ENCODE measurements at places on chromosomes 11 and 22.
A peak's percentile ranks its signal among the peaks of the same experiment; 100 is the strongest.

DNA sequence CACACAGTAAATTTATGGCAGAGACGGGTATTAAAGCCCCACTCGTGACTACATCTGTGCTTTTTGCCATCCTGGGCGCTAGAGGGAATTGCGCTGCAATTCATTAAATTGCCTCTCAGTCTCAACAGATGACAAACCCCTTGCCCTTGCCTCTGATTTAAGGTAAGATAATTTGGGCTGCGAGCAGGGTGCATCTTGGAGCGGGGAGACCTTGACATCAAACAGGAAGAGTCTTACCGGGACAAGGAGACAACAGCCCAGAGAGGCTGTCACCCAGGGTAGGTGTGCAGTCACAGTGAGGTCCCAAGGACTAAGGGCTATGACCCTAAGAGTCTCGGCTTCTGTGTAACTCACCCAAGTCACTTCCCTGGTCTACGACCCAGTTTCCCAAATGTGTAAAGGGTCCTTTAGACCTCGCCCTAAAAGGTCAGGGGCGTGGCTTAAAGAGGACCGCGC is 449 bp upstream of the TOM1 start:
- DNase-seq = no peak

- DNase-seq = no peak
Measured at GRCh38 chr11:60848714-60849151, 6.8 kb downstream of the CCDC86 start.

DNA sequence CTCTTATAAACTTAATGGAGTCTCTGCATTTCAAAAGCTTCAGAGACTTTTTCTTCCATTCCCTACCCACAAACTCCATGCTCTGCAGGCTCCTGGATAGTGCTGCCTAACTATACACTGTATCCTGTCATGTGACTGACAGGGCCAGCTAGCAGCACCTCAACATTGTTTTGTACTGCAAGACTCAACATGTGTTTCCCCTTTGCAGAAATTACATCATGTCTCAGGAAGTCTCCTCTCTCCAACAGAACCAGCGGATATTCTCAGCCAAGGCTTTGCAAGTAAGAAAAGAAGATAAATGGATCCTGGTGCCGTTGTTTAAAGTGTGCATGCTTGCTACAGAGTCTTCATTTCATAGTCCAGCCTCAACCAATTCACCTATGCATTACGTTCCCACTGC is 164.0 kb upstream of the UBASH3B start:
- DNase-seq = peak; percentile 9

- DNase-seq = no peak
Measured at GRCh38 chr11:4665424-4665823, 21.6 kb downstream of the OR51E1 start.

- DNase-seq = no peak
Measured at GRCh38 chr11:48095779-48096470, 115.6 kb downstream of the PTPRJ start.

GRCh38 chr11:134577751-134578395 is 165.8 kb upstream of the B3GAT1 start:
- no peak for DNase-seq

GRCh38 chr11:65932558-65932919 is 12.7 kb upstream of the TSGA10IP start:
- no peak for DNase-seq

- peak; percentile 78 for DNase-seq
Measured at GRCh38 chr11:133162227-133162626, 370.1 kb downstream of the OPCML start.

DNA sequence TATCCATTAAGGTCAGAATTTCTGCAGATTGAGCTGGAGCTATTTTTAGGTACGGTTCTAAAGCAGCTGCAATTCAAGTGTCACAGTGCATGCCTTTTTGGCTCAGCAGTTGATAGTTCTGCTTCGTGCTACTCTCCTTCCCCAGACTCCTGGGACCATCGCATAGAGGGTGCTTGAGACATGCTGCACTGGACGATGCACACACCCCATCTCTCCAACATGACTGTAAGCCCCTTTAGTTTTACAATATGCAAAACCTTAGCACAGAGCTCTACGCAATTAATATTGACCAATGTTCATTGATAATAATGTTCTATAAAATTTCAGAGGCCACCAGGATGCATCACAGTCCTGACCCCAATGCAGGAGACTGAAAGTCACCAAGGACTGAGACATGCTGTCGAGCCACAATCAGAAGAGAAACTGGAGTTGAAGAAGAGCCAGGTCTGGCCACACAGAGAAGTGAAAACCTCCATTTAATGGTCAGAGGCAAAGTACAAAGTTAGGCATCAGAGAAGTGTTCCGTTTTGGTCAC is 120.9 kb upstream of the ZC3H12C start:
- no peak for DNase-seq

DNA sequence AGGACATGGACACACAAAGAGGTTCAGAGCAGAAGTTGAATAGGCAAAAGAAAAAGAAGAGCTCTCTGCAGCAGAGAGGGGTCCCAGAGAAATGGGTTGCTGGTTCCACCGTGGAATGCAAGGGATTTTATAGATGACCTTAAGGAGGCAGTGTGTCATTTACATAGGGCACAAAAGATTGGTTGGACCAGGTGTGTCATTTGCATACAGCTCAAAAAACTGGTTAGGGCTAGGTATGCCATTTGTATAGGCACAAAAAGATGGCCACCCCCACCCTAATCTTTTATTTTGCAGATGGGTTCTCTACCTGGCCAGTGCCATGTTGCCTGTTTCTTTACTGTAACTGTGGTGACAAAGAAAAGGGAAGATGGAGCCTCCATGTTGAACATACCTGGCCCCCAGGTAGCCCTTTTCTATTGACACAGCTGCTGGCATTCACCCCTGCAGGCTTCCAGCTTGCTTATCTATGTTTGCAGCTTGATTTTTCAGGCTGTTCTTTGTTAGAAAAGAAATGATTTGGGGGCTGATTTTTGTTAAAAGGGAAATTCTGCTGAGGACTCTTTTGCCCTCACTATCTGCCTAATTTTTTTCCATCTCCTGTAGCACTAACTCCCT is 3.1 kb upstream of the CAVIN3 start:
- no peak for DNase-seq

- DNase-seq = peak; percentile 76
Measured at GRCh38 chr11:105027678-105028077, 4.7 kb upstream of the CASP5 start.

DNA sequence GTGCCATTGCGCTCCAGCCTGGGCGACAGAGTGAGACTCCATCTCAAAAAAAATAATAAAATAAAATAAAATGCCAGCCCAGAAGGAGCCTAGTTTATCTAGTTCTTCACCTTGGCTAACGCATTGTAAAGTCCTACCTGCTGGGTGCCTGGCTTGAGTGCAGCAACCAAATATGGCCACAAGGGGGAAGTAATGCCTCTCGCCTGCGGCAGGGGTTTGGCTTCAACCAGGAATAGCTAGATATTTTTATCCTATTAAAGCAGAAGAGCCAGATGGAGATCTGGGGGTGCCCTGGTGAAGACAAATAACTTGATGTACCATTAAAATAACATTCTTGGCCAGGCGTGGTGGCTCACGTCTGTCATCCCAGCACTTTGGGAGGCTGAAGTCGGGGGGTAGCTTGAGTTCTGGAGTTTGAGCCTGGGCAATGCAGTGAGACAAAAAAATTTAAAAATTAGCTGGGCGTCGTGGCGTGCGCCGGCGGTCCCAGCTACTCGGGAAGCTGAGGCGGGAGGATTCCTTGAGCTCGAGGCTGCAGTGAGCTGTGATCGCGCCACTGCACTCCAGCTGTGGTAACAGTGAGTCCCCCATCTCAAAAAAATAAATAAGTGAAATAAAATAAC is 20.6 kb upstream of the PLEKHB1 start:
- DNase-seq = peak; percentile 64

- no peak for DNase-seq
Measured at GRCh38 chr11:96472085-96472484, 82.3 kb downstream of the JRKL start.

DNA sequence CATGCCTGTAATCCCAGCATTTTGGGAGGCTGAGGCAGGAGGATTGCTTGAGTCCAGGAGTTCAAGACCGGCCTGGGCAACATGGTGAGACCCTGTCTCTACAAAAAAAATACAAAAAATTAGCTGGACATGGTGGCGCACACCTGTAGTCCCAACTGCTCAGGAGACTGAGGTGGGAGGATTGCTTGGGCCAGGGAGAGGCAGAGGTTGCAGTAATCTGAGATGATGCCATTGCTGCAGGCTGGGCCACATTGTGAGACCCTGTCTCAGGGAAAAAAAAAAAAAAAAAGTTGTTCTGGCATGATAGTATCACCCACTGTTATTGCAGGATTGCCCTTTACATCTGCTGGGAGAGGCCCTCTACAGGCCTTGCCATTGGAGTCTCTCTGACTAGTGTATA is 18.4 kb downstream of the ATXN10 start:
- DNase-seq = no peak

- DNase-seq = no peak
Measured at GRCh38 chr11:111302298-111302697, 4.0 kb downstream of the POU2AF3 start.

DNA sequence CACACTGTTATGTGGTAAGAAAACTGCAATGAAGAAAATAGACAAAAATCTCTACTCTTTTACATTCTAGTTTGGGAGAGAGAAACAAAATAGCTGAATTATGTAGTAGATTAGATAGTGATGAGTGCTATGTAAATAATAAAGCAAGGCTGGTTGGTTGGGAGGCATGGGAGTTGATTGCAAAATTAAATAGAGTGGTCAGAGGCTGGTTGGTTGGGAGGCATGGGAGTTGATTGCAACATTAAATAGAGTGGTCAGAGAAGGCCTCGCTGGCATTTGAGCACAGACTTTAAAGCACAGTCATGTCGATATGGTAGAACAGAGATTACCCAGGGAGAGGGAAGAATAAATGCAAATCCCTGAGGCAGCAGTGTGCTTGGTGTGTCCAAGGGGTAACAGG is 22.4 kb downstream of the SIK2 start:
- no peak for DNase-seq

- no peak for DNase-seq
Measured at GRCh38 chr22:42905702-42906183, 48.7 kb upstream of the ARFGAP3 start.

DNA sequence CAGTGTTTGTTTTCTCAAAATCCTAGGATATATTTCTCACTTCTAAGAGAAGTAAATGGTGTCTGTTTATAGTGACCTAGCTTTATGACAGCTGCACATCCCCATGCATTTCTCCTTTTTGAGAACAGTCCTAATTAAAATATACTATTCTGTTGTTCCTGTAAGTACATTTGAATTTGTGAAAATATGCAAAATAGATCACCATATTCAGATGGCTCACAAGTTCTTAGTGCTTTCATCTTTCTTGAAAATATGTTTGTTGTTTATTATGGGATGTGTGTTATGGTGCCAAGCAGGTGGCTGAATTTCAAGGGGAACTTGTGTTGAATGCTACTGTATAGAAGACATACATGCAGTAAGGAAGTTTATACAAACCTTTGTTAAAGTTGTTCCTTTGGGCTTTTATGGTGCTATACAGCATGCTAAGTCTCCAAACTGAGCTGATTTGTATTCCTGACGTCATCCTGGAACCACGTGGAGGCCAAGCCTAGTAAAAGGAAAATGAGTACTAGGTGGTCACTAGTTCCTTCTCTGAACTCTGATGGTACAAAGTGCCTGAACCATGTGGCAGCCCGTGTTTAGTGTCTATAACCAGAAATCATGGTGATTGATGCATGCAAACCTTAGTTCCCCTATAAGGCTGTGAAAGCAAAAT is 7.8 kb upstream of the VSTM5 start:
- peak; percentile 21 for DNase-seq

DNA sequence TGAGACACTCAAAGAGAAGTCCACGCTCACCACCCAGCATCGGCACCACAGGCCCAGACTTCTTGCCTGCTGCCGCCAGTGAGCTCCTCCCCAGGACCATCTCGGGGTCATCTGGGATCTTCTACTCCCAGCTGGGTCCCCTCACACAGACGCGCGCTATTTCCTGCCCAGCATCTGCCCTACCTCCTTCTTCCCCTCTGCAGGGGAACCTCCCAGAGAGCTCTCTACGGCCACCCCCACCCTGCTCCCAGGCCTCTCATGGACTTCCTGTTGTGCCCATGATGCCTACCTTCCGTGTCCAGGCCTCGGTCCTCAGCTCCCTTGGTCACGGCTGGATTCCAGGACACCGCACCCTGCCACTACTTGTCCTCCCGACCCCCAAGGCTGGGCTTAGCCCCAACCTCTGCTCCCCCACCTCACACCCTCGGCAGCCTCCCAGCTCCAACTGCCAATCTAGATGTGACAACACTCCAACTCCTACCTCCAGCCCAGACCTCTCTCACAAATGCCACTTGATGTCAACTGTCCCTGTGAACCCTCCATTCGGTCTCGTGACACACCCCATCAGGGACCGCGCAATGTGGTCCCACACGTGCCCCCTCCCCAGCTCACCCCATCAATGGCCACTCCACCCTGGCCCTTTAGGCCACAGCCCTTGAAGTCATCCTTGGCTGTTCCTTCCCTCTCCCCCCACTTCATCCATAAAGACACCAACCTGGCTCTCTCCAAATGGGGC is 45.3 kb downstream of the SGSM3 start:
- no peak for DNase-seq

DNA sequence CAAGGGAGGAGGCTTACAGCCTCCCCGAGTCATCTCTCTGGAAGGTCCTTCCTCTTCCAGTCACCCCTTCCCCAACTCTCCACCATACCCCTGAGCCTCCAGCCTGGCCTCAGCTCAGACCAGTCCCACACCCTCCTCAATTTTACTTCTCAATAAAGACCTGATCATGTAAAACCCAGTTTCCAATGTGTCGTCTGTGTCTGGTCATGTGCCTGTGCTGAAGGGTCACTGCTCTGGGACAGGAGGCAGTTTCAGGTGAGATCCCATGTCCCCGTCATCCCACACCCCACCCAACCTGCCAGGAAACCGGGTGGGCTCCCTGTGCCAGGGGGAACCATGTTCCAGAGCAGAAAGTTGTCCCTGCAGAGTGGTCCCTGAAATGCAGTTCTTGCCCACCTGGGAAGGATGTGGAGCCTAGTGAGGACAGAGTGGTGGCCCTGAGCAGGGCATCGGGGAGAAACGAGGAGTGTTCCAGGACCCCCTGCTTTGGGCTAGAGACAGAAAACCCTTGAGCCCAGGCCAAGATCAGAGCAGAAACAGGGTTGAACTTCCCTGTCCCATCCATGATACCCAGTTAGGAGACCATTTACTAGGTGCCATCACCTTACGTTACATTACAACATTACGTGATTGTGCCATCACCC is 19.4 kb downstream of the IGLL5 start:
- DNase-seq = no peak

GRCh38 chr11:108392353-108392752 is 75.0 kb downstream of the C11orf65 start:
- DNase-seq = no peak

GRCh38 chr22:43351966-43352345 is 8.8 kb upstream of the SCUBE1 start:
- no peak for DNase-seq

GRCh38 chr22:42649246-42650099 is at the start of gene CYB5R3:
Gene CYB5R3 (minus strand): TSS chr22:42649392. CDS start chr22:42649315, 77 bp downstream.
- peak; percentile 80 for DNase-seq
